ENCODE measurements at places on chromosomes 11 and 22.

- peak; percentile 38 for DNase-seq
These were observed 6.4 kb downstream of the SNU13 start for GRCh38 chr22:41682033-41682807.

- no peak for DNase-seq
These were observed 75.7 kb downstream of the GRAMD1B start for GRCh38 chr11:123505546-123506299.

GRCh38 chr11:120827820-120828219, 196.1 kb upstream of the TBCEL start:
- no peak for DNase-seq

GRCh38 chr11:32817852-32818183, 11.9 kb upstream of the PRRG4 start:
- DNase-seq: no peak

- no peak for DNase-seq
These were observed 59.6 kb upstream of the CCDC89 start for GRCh38 chr11:85745626-85746025.

DNA sequence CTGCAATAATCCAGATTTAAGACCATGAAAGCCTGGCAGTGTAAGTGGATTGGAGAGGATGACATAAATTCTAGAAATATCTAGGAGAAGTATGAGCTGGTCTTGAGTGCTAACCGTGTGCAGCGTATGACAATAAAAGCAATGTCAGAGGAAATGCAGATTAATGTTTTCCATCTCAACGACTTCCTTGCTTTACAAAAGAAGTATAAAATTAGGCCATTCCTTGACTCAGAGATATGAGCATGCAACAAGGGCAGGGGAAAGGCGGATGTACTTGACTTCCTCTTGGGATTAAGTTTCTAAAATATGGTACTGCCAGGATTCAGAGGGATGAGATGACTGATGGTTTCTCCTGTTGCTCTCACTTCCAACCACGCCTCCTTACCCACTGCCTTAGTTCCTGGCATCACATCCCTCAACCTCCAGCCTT, 32.3 kb downstream of the ADAMTS15 start:
- no peak for DNase-seq

DNA sequence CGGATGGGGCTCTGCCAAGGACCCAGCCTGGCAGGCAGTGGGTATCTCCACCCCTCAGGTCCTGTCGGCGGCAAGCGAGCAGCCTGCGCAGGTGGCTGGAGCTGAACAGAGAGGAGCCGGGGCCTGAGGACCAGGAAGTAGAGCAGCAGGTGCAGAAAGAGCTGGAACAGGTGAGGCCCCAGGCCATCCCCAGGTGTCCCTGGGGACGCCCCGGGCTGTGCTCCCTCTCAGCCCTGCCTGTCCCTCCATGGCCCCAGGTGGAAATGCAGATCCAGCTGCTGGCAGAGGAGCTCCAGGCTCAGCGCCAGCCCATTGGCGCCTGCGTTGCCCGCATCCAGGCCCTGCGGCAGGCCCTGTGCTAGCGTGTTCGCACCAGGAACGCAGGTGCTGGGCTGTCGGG, 44.0 kb downstream of the PISD start:
- DNase-seq: no peak

- no peak for DNase-seq
These were observed 28.4 kb downstream of the GRAMD1B start for GRCh38 chr11:123458501-123458900.

DNA sequence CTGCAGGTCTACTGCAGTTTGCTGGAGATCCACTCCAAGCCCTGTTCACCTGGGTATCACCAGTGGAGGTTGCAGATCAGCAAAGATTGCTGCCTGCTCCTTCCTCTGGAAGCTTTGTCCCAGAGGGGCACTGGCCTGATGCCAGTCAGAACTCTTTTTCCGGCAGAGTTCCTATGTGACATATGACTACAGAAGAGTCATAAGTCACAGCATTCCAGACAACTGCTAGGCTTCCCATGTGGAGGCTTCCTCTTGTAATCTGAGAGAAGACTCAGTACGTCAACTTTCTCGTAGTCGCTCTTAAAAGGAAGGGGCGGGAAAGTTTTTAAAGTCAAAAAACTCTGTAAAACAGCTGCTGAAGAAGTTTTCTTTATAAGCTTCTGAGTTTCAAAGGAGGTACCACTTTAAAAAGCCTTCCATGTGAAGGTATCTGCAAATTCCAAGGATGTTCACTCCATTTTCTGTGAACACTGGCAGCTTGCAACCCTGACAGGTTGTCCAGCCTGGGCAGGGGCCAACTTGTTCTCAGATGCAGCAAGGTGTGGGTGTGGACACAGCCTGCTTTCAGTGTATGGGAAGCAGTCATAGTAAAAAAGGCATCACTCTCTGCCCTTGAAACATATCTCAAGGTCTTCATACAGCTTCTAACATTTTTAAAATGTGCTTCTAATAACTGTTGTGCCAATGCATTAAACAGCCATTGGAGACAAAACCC, 97.8 kb downstream of the ME3 start:
- no peak for DNase-seq

DNA sequence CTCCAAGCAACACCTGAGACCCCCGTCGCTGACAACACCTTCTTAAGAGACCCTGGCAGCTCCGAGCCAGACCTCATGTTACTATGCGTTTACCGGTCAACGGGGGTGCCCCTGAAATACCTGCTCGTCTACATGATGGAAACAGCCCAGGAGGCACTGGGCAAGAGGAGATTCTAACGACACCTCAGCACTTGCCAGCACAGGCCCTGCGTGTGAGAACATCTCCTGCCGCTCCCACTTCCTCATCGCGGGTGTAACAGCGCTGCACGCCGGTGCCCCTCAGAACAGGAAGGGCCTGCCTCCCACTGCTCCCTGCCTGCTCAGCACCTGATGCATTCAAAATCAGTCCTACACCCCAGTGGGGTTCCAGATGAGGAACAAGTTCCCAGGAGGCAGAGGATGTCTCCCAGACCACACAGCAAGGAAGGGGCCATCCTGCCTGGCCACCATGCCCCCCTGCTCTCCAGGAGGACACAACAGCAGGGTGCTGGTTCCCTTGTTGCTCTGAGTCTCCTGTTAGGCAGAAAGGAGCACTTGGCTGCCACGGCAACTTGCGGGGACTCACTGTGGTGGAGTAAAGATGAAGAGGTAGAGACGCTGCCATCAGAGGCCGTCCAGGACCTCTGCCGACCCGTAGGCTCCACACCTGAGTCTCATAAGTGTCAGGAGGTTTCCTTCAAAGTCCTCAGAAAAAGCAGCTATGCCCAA, 2.1 kb downstream of the TOLLIP start:
- no peak for DNase-seq

- DNase-seq: no peak
These were observed 43.7 kb downstream of the MICAL3 start for GRCh38 chr22:17980638-17981051.

DNA sequence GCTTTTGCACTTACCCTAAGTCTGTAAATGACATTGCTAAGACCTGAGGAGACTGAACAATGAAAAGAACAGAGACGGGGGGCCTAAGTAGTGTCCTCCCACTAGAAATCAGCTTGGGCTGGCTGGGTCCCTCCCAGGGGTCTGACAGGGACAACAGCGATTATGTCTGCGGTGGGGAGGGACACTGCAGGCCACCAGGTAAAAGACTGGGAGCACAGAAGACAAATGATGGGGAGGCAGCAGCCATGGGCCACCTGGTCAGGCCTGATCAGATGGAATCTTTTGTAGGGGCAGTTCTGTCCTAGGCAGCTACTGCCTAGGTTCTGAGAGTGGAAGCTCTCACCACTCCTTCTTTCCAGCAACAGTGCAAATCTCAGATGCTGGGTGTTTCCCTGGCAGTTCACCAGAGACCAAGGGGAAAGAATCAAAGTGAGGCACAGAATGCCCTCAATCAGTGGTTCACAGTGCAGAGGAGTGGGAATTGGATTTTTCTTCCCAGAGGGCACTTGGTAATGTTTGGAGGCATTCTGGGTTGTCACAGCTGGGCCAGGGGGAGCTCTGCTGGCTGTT, 59.1 kb upstream of the GNAZ start:
- DNase-seq: no peak

GRCh38 chr11:114260483-114260882, 35.7 kb upstream of the NNMT start:
- no peak for DNase-seq

DNA sequence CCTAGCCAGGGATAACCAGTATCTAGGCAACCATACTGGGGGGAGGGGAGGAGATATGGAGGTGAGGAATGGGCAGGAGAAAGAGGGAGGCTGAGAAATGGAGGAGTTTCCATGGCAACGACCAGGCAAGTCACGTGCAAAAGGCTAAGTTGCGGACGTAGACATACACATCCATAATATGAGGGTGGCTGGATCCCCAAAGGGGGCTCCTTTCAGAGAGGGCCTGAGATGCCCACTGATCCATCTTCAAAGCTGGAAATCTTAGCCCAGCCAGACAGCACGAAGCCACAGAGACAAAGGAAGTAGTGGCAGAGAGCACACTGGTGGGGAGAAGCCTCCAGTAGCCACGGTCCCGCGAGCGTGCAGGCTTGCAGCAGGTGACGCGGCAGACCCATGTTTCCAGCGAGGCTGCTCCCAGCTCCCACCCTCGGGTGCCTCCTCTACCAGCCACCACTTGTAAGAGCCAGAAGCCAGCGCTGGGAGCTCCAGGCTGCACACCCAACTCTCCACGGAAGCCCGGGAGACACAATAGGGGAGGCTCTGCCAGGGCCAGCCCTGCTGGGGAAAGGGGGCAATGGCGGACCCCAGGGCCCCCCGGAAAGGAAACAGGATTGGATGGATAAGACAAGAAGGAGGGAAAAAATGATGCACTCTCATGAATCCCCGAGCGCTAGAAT, 938 bp downstream of the FXYD6 start:
- DNase-seq: no peak

- no peak for DNase-seq
These were observed 8.0 kb upstream of the TLCD5 start for GRCh38 chr11:120316880-120317688.

GRCh38 chr11:34601609-34602008, 19.3 kb upstream of the EHF start:
- no peak for DNase-seq

- DNase-seq: no peak
These were observed 63.9 kb downstream of the UVRAG start for GRCh38 chr11:75878933-75879332.

GRCh38 chr22:19525116-19525660, 978 bp upstream of the CLDN5 start:
- DNase-seq: no peak

GRCh38 chr11:118117790-118118601, 31.2 kb upstream of the SMIM35 start:
- no peak for DNase-seq

DNA sequence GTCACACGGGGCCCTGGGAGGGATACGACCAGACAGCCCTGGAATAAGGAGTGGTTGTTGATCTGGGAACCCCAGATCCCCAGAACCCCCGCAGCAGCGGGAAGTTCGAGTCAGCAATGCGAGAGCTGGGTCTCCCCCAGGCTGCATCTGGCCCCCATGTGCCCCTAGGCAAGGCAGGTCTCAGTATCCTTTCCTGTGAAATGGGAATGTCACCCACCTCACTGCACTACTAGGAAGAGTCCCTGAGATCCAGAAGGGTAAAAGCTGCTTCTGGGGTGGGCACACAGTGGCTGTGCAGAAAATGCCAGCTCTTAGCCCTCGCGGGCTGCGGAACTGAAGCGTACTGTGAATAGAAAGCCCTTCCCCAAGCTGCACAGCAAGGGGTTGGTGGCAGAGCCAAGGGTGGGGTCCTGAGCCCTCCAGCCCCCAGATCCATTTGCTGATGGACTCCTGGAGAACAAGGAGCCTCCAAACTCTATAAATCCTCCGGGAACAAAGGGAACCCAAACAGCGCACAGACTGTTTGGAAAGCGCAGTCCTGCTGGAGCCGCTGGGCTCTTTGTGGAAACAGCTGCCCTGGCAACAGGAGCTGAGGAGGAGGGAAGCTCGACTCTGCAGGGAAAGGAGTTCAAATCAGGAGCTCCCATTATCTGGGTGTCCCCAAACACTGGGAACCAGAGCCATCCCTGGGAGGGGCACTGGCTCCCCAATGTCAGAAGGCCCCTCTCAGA, 68.2 kb upstream of the SHISAL1 start:
- no peak for DNase-seq

DNA sequence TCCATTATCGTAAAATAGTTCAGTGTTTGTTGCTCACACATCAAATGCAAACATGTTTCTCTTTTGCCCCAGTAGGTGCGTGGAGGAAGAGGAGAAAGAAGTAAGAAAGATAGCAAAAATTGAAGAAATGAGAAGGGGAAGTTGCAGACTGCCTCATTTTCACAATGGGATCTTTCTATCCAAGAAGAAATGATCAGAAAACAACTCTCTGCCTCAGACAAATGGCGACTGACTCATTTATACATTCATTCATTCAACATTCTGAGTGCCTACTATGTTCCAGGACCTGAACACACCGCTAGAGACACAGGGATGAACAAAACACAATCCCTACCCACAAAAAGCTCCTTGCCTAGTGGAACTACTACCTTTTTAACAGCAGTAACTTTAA, 367 bp downstream of the HPS5 start:
- DNase-seq: no peak

- no peak for DNase-seq
These were observed 11.9 kb downstream of the CHRM1 start for GRCh38 chr11:62909107-62909894.

- DNase-seq: no peak
These were observed 8.1 kb upstream of the SLC35E4 start for GRCh38 chr22:30627471-30627870.

DNA sequence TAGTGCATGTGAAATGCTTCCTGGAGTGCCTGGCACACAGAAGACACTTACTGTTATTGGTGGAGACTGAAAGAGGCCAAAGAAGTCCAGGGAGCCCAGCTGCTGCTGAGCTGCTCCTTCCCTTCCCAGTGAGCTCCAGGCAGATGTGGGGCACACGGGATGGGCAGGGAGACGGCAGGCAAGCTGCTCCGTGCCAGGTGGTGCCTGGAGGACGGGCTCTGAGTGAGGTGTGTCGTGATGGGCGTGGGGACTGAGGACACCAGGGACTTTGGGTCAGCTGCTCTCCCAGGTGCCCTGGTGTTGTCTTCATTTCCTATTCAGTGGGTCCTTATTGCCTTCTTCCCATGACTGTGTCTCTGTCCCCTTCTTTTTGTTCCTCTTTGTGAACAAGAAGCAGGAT, 19.5 kb downstream of the TAB1 start:
- no peak for DNase-seq

GRCh38 chr11:59283311-59283710, 70.6 kb upstream of the MPEG1 start:
- DNase-seq: no peak

Measured in T1000 (cell line).